Cardiac ventricle fibroblast (primary cell): ENCODE measurements at places on chromosomes 16 and 17. TPM values are rescaled to one million over a fixed set of nuclear protein-coding genes. Genes with fewer than 3 reads are reported as not detected.

TNP2 gene
- total RNA-seq = not detected in 2 replicates

SMPD3 gene
- total RNA-seq = under 0.01 TPM in 1 of 2 replicates, not detected in the other

AOC3 gene
- 3.3 and 6.3 TPM in 2 replicates for total RNA-seq

ARHGAP44 gene
- 1.2 and 2.1 TPM in 2 replicates for total RNA-seq

KRTAP1-5 gene
- not detected in 2 replicates for total RNA-seq

PLEKHH3 gene
- total RNA-seq = 14.2 and 16.8 TPM in 2 replicates

CCDC40 gene
- total RNA-seq = 0.78 and 5.7 TPM in 2 replicates

SLFN12L gene
- 0.05 and 0.37 TPM in 2 replicates for total RNA-seq

KRTAP3-2 gene
- total RNA-seq = not detected in 2 replicates

GRIN2A gene
- total RNA-seq = not detected in 2 replicates

CCL7 gene
- total RNA-seq = 1.5 and 1.6 TPM in 2 replicates

HOXB1 gene
- total RNA-seq = not detected in 2 replicates

NPIPA3 gene
- not detected in 2 replicates for total RNA-seq

RND2 gene
- 0.19 and 0.20 TPM in 2 replicates for total RNA-seq

HELZ gene
- total RNA-seq = 22.4 and 28.5 TPM in 2 replicates

CYGB gene
- total RNA-seq = 126 and 147 TPM in 2 replicates

SOCS1 gene
- 1.5 and 2.1 TPM in 2 replicates for total RNA-seq

CBLN1 gene
- not detected in 2 replicates for total RNA-seq

UNC13D gene
- 0.12 and 0.20 TPM in 2 replicates for total RNA-seq

KRT23 gene
- not detected in 2 replicates for total RNA-seq

RRAD gene
- total RNA-seq = 1.00 TPM in 1 of 2 replicates, not detected in the other
